ENCODE measurements at places on chromosomes 11 and 22.
A peak's percentile ranks its signal among the peaks of the same experiment; 100 is the strongest.

- DNase-seq = no peak
Measured at GRCh38 chr11:85740481-85741400, 54.7 kb upstream of the CCDC89 start.

DNA sequence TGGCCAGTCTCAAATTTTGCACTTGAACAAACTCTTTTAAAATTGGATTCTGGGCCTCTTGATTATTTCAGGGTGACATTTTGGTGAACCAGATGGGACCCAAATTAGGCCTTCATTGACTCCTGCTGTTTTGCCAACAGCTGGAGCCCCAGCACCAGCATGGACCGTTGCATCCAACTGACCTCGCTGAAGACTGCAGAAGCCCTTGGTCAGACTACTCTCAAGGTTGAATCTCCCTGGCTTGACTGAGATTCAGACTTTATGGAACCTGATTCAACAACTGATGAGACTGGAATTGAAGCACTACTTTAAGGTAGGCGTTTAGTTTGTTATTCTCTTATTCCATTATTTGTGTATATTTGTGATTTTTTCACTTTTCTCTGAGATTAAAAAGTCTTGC lies 41.7 kb downstream of the NARS2 start:
- no peak for DNase-seq

- DNase-seq = no peak
Measured at GRCh38 chr11:1503708-1504104, 17.1 kb upstream of the MOB2 start.

GRCh38 chr11:131392528-131393255 lies 22.3 kb downstream of the NTM start:
- peak; percentile 24 for DNase-seq

DNA sequence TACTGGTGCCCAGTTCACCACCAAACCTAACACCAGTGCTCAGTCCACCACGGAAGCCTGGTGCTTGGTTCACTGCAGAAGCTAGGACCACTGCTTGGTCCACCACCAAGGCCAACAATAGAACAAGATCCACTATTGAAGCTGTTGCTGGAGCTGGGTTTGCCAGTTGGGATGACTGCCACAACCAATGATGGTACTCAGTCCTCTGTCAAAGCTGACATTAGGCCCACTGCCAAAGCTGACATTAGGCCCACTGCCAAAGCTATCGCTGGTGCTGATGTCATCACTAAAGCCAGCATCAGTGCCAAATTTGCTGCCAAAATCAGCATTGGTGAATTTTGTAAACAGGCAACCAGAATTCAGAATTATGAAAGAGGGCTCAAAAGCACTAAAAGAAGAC lies 1850.2 kb upstream of the RAG2 start:
- no peak for DNase-seq

DNA sequence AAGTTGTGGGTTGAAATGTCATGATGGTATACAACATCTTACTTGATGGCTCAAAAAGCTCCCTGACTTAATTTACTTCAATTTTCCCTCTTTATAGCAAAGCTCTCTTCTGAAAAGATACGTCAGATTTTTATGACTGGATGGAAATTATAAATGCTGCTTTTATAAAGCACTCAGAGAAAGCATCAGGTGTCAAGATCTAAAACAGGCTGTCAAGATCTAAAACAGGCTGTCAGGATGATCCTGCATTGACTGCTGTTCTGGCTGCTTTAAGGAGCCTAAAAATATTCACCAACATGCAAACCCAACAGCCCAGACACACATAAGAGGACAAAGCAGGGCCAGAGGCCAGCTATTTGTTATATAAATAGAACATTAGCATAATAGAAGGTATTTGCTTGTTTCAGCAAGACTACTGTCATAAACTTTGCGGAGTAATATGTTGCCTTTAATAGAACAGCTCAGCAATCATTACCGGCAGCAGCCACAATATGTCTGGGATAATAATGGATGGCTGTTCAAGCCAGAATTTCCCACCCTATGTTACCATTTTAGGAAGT lies 77.3 kb upstream of the ANO5 start:
- no peak for DNase-seq

GRCh38 chr11:119368121-119369034 lies 13.1 kb downstream of the USP2 start:
- no peak for DNase-seq

DNA sequence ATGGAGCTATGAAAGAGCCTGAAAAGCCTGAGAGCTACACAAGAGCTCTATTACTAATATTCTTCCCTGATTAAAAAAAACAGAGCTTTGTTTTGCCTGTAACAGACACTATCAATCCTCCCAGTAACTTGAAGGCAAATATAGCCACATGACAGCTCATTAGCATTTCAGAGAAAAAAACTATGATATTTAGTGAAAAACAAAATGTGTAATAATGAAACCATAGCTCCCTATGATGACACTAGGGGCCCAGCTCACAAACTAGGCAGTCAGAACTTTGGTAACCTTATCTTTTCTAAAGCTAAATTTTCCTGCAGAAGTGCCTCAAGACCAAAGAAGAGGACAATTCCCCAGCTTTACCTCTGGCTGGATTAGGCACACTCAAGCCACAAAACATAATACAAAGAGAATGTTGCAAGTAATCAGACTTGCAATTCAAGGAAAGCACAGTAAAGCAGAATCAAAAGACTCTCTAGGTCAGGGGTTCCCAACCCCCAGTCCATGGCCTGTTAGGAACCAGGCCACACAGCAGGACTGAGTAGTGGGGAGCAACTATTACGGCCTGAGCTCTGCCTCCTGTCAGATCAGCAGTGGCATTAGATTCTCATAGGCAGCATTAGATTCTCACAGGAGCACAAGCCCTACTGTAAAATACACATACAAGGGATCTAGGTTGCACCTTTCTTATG lies 53.3 kb downstream of the MRTFA start:
- DNase-seq = no peak

- no peak for DNase-seq
Measured at GRCh38 chr11:65801153-65801987, 14.5 kb downstream of the OVOL1 start.

DNA sequence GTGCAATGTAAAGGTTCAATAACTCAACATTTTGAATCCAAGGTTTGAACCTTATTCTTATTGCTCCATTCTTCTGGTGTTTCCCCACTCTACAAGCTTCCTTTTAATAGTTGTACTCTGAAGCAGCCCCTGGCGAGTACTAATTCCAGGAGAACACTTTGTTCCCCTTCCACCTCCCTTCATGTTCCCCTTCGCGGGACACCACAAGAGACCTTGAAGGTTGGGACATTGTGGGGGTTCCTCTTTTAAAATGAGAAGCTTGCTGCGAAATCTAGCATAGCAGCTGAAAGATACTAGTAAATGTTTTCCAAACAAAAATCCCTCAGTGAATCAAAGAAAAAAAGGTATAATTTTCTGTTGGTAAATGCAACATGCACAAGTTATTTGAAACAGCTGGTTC lies 626.3 kb upstream of the LRRC4C start:
- no peak for DNase-seq

DNA sequence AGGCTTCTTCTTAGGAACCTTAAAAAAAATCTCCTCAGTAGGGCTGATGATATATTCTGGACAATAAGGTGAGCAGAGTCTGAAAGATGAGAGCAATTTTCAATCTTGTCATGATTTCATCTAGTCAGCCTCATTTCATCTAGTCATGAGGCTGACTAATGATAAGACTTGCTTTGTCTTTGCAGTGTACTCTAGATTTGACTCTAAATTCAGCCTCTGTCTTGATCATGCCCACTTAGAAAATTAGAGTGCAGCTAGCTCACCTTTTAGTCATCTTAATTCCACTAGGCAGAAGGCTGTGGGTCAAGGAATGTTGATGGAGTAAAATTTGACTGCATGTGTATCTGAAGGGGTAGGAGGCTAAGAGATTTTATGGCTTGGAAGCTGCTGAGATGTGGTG lies 5.5 kb downstream of the EHF start:
- no peak for DNase-seq

DNA sequence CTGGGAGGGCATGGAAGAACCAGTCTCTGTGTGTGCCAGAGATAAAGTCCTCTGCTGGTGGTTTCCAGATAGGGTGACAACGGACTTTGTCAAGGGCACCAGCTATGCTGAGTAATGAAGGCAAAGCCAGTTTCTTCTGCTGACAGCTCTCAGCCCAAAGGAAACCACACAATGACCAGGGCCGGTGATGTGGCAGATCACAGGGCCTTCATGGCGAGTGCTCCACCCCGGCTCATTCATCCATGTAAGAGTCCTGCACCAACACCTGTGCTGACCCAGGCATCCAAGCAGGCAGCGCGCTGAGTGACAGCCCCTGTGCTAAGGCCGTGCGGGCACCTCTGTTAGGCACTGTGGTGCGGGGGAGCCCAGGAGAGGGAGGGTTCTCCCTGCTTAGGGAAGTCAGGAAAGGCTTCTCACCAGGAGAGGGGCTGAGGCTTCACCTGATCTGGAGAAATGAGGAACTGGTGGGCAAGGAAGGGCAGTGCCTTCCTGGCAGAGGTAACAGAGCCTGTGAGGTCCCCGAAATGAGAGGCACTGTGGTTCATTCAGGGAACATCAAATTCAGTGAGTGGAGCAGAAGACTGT lies 33.8 kb downstream of the TP53I11 start:
- no peak for DNase-seq

- no peak for DNase-seq
Measured at GRCh38 chr11:19644316-19644715, 68.3 kb upstream of the NAV2 start.

- peak; percentile 25 for DNase-seq
Measured at GRCh38 chr11:26297189-26297975, 34.5 kb upstream of the ANO3 start.

- DNase-seq = peak; percentile 64
Measured at GRCh38 chr22:23608583-23608982, 23.5 kb downstream of the DRICH1 start.

GRCh38 chr11:110921742-110922521 lies 209.7 kb upstream of the ARHGAP20 start:
- DNase-seq = no peak

- no peak for DNase-seq
Measured at GRCh38 chr11:72338266-72338665, 94.3 kb upstream of the PHOX2A start.

GRCh38 chr11:70498171-70498571 lies 99.8 kb downstream of the CTTN start:
- no peak for DNase-seq

DNA sequence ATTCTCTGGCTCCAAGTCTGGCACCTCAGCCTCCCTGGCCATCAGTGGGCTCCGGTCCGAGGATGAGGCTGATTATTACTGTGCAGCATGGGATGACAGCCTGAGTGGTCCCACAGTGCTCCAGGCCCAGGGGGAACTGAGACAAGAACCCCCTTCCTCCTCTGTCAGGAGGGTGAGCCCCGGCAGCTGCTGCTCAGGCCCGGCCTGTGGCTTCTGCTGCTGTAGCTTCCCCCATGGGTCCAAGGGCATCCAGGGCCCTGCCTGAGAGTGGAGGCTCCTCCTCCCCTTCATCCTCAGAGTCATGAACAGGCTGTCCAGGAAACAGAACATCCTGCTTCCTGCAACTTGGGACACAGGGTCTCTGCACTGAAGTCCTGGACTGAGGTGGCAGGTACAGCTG lies 113.6 kb downstream of the VPREB1 start:
- no peak for DNase-seq

DNA sequence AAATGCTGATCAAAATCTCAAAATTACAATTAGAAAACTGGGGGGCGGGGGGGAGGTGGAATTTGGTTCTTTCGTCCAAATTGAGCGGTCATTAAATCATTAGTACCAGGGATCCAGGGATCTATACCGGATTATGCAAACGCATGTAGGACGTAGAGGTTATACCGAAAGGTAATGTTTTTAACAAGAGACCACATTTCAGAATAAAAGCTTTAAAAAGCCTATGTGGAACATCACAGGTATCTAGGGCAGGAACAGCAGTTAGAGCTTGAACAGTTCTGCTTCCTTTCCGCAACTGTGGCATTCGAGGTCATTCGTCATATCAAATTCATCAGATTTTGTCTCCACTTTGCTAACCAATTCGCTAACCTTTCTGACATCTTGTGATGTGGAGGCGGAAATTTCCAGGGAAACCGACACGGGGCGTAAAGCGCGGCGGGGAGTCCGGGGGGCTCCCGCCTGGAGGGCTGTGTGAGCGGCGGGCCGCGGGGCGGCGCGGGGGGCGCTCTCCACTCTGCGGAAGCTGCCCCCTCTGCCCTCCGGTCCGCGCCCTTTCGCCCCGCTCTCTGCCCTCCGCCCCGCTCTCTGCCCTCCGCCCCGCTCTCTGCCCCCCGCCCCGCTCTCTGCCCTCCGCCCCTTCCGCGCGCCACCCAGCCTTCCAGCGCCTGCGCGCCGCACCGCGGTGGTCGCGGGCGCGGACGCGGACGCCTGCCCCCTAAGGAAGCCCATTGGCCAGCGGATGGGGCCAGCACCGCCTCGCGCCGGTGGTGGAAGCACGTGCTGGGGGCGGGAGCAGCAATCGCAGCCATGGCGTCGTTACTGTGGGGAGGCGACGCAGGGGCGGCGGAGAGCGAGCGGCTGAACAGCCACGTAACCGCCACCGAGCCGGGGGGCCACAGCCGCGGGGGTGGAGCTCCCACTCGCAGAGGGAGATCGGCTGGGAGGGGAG lies at the start of gene DDX25:
TSS of gene DDX25 (plus strand) at position 798 of the 949 bp plus-strand sequence. CDS start at position 808, 10 bp downstream.
- DNase-seq = peak; percentile 69

GRCh38 chr11:27201454-27202302 lies 161.1 kb downstream of the BBOX1 start:
- no peak for DNase-seq

- no peak for DNase-seq
Measured at GRCh38 chr22:46482056-46482675, 55.3 kb downstream of the CELSR1 start.

DNA sequence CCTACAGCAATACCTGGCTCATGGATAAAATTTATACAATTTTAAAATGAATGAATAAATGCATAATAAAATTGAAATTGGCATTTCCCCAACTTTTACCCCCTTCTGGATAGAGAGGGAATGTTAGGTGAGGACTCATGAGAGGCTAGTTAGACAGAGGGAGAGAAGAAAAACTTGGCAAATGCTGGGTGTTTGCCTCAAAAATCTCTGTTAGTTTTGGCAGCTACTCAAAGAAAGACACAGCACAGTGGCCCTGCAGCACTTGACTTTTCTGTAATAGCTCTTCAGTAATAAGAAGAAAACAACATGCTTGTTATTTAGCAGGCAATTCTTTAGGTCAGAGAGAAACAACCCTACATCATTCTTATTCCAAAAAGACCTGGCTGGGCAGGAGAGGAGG lies 20.7 kb upstream of the IZUMO1R start:
- no peak for DNase-seq

DNA sequence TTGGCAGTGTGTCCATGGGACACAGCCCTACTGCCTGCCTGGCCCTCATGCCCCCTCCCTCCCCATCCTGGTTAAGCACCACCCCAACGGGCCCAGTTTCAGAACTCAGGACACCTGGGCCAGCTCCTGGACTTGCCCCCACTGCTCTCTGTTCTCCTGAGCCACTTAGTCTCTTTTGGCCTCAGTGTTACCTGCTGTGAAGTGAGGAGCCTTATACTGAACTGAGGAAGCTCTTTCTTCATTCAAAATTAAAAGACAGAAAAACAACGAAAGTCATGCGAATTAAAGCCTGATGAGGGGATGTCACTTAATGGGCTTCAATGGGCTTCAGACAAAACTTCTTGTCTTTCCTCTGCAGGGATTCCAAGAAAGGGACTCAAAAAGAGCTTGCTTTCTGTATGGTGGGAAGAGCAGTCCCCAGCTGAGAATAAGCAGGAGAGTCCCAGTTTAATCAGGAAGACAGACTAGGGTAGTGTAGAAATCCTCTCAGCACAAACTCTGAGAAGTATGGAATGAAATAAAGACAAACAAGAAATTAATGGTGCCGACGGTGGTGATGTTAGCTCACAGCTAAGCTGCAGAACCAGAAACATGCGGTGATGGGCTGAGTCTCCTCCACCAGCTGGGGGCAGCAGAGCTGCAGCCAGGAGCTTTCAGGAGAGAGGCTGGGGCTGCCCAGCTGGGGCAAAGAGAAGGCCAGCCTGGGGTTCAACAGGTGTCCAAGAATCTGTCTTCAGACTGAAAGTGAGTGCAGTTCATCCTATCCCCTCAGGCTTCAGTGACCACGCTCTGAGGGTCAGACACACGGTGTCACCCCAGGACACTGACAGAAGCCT lies 101.0 kb downstream of the GGTLC2 start:
- peak; percentile 70 for DNase-seq

Data from endothelial cell (in vitro differentiated cells).